ENCODE measurements at places on chromosomes 2 and 18. TPM values are rescaled to one million over a fixed set of nuclear protein-coding genes. Genes with fewer than 3 reads are reported as not detected.

The DYTN gene
- not detected for total RNA-seq

The HRH4 gene
- total RNA-seq, result not detected

The GKN2 gene
- 4.3 TPM for total RNA-seq

The C2orf81 gene
- total RNA-seq, result 2.2 TPM

The CAPN14 gene
- total RNA-seq, result not detected

The FRZB gene
- total RNA-seq, result 0.06 TPM

The UBR3 gene
- total RNA-seq, result 10.4 TPM

The TCF23 gene
- not detected for total RNA-seq

The CD226 gene
- total RNA-seq, result 0.15 TPM

The IL18RAP gene
- not detected for total RNA-seq

The ACTG2 gene
- not detected for total RNA-seq

The TRABD2A gene
- 12.9 TPM for total RNA-seq

The MYO5B gene
- total RNA-seq, result 12.8 TPM

The ACMSD gene
- not detected for total RNA-seq

The SP140 gene
- not detected for total RNA-seq

The CD207 gene
- total RNA-seq, result not detected

The PKP4 gene
- 22.2 TPM for total RNA-seq

The IL1F10 gene
- not detected for total RNA-seq

The NXPH2 gene
- total RNA-seq, result not detected

The KRTCAP3 gene
- 0.90 TPM for total RNA-seq

The GPR39 gene
- total RNA-seq, result 9.6 TPM

The COL5A2 gene
- 46.6 TPM for total RNA-seq

The COL3A1 gene
- 0.28 TPM for total RNA-seq

The CRACDL gene
- 2.3 TPM for total RNA-seq

The KLHL41 gene
- total RNA-seq, result 0.15 TPM

The ACADL gene
- not detected for total RNA-seq

The CNDP1 gene
- not detected for total RNA-seq

The TRAK2 gene
- 10.9 TPM for total RNA-seq

The RIT2 gene
- not detected for total RNA-seq

The C1QL2 gene
- total RNA-seq, result 0.28 TPM

The MSH2 gene
- 31.9 TPM for total RNA-seq

The FAM124B gene
- total RNA-seq, result not detected

The ECEL1 gene
- 0.20 TPM for total RNA-seq

The SLC16A14 gene
- 0.99 TPM for total RNA-seq

Data from A549 treated with ZK216348 at 1 μM for 4 hours (cell line).